Transverse colon (tissue), 4 donors: ENCODE measurements at places on chromosomes 4 and X. TPM values are rescaled to one million over a fixed set of nuclear protein-coding genes. Genes with fewer than 3 reads are reported as not detected.
A peak's percentile ranks its signal among the peaks of the same experiment; 100 is the strongest.

Gene TLR6
- 1.6 TPM for total RNA-seq

Gene NONO
- 174 TPM for total RNA-seq

DNA sequence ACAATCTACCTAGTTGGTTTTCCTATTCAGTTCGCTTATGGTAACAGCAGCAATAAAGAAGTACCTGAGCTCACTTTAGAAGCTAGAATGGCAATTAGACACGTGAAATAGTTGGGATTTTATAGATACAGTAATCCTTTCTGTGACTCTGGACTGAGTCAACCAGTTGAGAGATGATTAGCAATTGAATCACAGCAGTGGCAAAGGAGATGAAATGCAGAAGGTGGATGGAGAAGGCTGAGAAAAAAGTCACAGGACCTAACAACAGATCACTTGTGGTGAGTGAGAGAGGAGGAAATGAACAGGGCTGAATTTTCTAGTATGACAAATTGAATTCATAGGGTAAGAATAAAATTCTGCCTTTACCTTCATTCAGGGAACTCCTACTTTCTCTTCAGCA lies 197.1 kb upstream of the MAGEB18 start:
- H3K4me3 ChIP-seq, result no peak overlapping the region
- DNase-seq, result no peak
- H3K27ac ChIP-seq, result no peak overlapping the region
- no peaks in the 10 kb centered on the region for H3K27me3 ChIP-seq
- H3K4me1 ChIP-seq, result no peaks in the 10 kb centered on the region
- H3K36me3 ChIP-seq, result no peaks in the 10 kb centered on the region

DNA sequence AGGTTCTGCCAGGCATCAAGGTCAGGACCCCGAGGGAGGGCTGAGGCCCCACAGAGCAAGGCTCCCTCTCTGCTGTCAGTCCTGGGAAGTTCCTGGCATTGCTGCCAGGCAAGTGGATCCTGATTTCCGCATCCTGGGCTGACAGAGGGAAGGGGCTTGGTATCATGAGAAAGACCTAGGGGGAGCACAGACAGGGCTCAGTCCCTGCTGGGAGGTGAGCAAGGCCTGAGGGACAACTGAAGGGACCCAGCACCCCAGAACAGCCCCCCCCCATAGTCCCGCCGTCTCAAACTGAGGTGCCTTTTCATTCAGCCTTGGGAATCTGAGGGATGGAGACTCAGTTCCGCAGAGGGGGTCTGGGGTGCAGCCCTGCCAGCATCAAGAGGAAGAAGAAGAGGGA lies 971 bp downstream of the MAGEA11 start:
- no peaks in the 10 kb centered on the region for H3K36me3 ChIP-seq
- no peaks in the 10 kb centered on the region for H3K27me3 ChIP-seq
- DNase-seq, result no peak
- no peaks in the 10 kb centered on the region for H3K4me1 ChIP-seq

- peak overlapping the region; percentile 25 for H3K27ac ChIP-seq
- H3K4me1 ChIP-seq, result peaks cover 39% of the 10 kb centered on the region
- H3K36me3 ChIP-seq, result no peaks in the 10 kb centered on the region
- H3K4me3 ChIP-seq, result no peak overlapping the region
Observed at GRCh38 chr4:89284828-89285227, 22.8 kb downstream of the GPRIN3 start.
